ENCODE measurements at places on chromosomes 4 and X.

GRCh38 chrX:27380163-27380845, 82.8 kb downstream of the PPP4R3C start:
- H3K27ac ChIP-seq: no peak overlapping the region
- H3K27me3 ChIP-seq: no peaks in the 10 kb centered on the region
- no peak for DNase-seq

- no peak overlapping the region for H3K27ac ChIP-seq
- no peaks in the 10 kb centered on the region for H3K36me3 ChIP-seq
- H3K4me3 ChIP-seq: no peak overlapping the region
- H3K27me3 ChIP-seq: no peaks in the 10 kb centered on the region
- no peaks in the 10 kb centered on the region for H3K4me1 ChIP-seq
- DNase-seq: peak; percentile 64
These were observed 16.2 kb downstream of the AWAT2 start for GRCh38 chrX:70033348-70034051.

DNA sequence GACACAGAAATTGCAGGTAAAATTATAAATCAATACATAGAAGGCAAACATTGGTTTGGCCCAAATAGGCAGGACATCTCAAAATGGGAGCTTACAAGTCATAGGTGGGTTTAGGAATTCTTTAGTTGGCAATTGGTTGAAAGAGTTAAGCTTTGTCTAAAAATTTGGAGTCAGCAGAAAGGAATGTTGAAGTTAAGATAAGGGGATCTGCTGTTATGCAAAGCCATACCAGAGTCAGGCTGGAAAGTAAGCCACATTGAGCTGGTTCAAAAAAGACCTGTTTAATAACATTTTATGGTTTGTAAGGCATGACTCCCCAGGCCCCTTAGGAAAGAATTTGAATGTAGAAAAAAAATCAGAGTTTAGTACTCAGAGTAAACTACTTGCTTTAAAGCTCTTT, 92.6 kb downstream of the IL13RA2 start:
- no peak overlapping the region for H3K27ac ChIP-seq
- no peak overlapping the region for H3K4me3 ChIP-seq
- no peaks in the 10 kb centered on the region for H3K36me3 ChIP-seq
- no peaks in the 10 kb centered on the region for H3K27me3 ChIP-seq
- no peak for DNase-seq

DNA sequence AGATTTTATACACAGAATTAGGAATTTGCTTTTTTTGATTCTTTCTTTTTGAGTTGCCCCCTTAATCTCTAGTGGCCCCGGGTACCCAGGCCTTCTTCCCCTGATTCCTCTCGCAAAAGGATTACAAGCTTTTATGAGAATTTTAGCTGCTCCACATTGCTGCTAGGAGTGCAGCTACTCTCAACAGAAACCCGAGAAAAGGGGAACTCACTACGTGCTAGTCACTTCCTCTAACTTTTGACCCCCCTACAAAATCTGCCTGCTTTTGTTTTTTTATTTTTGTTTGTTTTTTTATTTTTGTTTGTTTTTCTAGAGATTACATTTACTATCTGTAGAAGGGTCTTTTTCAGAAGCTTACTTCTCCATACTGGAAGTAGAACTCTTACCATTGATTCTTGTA, 64.1 kb downstream of the ZNF81 start:
- H3K36me3 ChIP-seq: no peaks in the 10 kb centered on the region
- no peaks in the 10 kb centered on the region for H3K27me3 ChIP-seq
- H3K27ac ChIP-seq: no peak overlapping the region
- H3K4me1 ChIP-seq: no peaks in the 10 kb centered on the region

DNA sequence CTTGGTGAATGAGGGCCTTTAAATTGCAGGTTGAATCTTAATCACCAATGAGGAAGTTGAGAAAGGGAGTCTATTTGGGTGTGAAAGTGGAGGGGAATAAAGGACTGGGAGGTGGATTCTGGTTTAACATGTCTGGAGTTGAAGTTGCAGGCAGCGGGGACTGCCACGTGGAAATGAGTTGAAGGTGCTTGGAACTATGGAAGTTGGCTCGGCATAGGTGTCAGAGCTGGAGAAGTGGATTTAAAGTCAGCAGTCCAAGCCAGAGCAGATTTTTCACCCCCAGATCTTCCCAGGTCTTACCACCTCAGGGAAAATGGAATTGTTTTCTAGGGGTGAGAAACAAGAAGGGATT, 44.9 kb downstream of the TIGD4 start:
- H3K4me1 ChIP-seq: no peaks in the 10 kb centered on the region
- H3K27me3 ChIP-seq: no peaks in the 10 kb centered on the region
- H3K27ac ChIP-seq: no peak overlapping the region
